ENCODE measurements at places on chromosomes 2 and 18.

DNA sequence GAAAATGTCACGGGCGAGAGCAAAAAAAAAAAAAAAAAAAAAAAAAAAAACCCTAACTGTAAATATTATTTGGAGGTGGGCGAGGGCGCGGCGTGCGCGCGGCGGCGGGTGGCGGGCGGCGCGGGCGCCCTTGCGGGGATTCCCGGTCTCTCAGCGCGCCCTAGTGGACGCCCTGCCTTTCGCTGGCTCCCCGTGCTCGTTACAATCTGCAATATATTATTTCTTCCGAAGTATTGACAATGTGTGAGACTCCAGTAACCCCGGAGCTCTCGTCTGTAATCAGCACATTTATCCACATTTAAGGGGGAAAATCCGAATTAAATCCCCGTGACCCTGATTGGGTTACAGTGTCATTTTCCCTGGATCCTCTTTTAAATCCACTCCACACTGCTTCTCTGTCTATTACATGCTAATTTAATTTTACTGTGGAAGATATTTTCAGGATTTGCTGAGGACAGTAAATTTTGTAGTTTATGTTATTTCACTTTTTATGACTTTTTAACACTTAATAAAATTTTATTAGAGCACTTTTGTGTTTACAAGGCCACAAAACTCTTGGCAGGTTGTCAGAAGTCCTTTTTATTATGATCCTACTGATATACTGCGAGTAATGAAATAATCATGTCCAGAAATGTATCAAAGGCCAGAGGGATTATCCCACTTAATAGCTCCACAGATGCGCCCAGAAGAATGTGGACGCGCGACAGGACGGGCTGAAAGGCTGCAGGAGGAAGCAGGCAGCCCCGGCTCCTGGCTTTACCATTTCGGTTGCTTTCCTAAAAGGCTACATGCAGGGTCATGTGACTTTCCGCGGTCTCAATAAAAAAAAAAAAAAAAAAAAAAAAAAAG, 369.1 kb downstream of the MTX2 start:
- peak; percentile 68 for DNase-seq

DNA sequence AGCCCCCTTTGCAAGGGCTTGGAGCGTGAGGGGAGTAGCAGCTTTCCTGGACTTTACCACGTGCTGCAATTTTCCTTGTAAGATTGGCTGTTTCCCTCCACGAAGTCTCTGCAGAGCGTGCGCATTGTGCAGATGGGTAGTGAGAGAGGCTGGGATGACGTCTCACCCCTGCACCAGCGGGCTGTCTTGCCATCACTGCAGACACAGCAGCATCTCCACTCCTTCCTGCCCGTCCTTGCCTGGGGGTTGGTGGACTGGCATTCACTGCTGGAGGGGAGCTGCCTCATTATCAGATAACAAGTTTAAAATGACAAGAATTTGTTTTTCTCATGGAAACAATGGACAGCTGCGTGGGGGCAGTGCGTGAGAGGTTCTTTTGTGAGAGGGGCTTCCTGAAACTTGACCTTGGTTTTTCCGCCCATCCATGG, 45.3 kb upstream of the HS6ST1 start:
- no peak for DNase-seq

DNA sequence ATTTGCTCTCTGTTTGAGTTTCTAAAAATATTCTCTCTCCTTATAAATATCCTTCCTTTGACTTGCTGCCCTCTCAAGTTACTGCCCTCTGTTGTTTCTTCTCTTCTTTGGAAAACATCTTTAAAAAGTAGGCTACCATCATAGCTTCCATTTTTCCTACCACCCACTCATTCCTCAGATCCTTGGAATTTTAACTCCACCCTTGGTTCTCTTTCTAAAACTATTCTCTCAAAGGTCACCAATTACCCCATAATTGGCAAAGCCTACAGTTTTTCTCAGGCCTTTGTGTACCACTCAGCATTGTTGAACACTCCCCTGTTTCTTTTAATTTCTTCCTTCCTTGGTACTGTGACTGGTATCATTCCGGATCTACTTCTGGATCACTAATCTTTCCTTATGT, 43.0 kb upstream of the ITGAV start:
- DNase-seq = no peak

- DNase-seq = no peak
These were observed 18.6 kb upstream of the AP1S3 start for GRCh38 chr2:223856021-223856420.

DNA sequence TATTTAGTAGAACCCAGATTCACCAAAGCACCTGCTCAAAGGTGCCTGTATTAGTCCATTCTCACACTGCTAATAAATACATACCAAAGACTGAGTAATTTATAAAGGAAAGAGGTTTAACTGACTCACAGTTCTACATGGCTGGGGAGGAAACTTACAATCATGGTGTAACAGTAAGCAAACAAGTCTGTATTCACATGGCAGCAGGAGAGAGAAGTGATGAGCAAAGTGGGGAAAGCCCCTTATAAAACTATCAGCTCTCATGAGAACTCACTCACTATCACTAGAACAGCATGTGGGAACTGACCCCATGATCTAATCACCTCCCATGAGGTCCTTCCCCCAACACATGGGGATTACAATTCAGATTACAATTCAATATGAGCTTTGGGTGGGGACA, 28.0 kb upstream of the DDX18 start:
- DNase-seq = no peak

- no peak for DNase-seq
These were observed 147.4 kb downstream of the ZEB2 start for GRCh38 chr2:144372410-144373080.

DNA sequence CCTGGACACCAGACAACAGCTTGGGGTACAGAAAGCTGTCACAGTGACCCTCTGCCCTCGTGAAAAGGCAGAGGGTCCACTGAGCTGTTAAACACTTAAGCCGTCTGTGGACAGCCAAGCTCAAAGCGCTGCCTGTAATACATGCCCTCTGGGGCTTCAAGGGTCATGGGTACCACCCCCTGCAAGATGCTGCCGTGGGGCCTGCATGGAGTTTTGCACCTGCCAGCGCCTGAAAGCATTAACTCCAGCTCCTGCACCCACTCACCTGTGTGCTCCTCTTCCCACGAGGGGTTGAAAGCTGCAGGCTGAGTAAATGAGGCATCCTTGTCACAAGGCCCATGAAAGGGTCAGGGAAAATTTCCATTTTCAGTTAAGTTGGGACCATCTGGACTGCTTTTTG, 70.6 kb upstream of the PHLPP1 start:
- DNase-seq = no peak

DNA sequence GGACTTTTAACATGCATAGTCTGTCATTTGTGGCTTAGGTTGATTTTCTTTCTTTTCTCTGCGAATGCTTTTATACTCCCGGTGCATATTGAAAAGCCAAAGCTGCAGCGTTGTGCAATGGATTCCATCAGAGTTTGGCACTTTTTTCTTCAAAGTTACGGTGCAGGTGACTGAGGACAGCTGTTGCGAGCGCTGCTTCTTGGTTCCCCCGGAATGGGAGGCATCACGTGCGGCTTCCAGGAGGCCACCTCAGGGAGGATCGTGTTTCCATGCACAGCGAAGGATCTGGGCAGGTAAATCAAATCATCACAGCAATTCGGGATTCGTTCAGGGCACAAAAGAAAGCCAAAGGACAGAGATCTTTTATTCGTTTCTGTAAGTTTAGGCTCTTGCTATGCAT, 109.6 kb upstream of the ALKAL2 start:
- no peak for DNase-seq

DNA sequence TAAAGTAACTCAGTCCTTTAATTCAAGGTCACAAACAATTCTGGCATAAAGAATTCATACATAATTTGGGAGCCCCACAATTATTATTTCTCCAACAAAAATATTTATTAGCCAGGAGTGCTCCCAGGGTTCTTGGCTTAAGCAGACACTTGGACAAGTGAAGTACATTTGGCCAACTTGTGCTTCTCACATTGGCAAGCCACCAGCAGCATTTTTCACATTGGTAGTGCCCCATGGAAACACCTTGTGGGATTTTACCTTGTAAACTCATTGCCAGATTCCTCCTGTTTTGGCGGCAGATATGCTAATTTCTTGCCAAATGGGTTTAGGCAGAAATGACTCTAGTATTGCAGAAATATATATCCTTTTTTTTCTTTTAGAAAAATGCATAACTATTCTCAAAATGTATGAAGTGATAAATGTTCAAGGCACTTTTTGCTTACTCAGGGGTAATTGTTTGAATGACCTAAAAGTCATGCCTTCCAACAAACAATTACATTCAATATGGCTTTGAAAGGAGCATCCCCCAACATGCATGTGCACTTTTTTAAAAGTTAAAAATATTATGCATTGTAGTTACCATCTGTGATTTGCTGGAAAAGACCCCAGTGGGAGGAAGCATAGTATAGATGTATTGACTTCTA, 113.5 kb downstream of the CSRNP3 start:
- DNase-seq = no peak

- no peak for DNase-seq
These were observed 29.7 kb upstream of the DSG3 start for GRCh38 chr18:31417850-31418249.

GRCh38 chr2:195482010-195482409, 175.0 kb upstream of the SLC39A10 start:
- DNase-seq = no peak

GRCh38 chr2:227411990-227412350, 24.2 kb upstream of the SCYGR1 start:
- no peak for DNase-seq

GRCh38 chr2:104430359-104430740, 423.6 kb upstream of the POU3F3 start:
- DNase-seq = no peak

DNA sequence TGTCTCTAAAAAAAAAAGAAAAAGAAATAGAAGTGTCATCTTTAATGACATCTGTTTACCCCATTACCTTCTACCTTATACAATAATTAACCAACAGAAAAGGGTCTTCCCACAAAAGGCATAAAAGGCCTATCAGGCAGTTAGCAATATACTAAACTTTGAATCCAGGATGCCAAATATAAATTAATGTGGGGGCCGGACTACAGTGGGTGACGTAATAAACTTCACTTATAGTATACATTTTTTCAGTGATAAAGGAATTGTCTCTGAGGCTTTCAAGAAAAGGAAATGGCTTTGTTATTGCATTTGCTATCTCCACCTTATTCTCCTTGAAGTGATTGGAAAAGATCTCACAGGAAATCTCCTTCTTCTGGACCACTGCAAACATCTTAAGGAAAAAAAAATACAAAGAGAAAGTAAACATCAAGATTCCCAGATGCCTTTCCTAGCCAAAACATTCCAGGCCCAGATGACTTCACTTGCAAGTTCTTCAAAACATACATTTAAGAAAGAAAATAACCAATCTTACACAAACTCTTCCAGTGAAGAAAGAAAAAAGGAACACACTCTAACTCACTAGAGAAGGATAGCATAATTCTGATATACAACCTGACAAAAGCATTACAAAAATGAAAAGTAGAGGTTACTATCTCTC, 126.2 kb upstream of the CAB39 start:
- no peak for DNase-seq

DNA sequence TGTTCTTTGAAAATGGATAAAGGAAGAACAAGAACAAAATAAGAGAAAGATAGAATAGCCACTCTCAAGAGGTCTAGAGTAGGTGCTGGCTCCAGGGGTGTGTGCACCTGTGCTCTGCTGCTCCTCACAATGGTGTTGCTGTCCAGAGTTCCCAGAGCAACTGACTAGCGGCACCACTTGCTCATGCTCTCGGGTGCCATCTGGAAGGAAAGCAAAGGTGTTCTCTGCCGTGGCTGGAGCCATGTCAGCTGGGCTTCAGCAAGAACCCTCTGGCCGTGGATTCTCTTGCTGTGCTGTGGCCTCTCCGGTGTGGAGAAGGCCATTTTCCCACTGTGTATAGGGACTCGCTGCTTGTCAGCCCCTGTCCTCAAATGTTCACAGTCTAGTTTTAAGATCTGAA, 114.6 kb upstream of the TEX51 start:
- no peak for DNase-seq

DNA sequence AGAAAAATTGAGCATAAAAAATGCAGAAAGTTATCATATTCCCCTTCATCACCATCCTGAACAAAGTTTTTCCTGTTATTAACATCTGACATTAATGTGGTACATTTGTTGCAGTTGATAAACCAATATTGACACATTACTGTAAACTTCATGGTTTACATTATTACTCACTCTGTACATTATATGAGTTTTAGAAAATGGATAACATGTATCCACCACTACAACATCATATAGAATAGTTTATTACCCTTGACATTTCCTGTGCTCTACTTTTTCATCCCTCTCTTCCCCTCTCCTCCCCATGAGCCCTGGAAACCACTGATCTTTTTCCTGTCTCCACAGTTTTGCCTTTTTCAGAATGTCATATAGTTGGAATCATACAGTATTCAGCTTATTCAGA, 618.6 kb upstream of the TMEFF2 start:
- no peak for DNase-seq

- DNase-seq = no peak
These were observed 198.5 kb upstream of the HDAC4 start for GRCh38 chr2:239599299-239599698.

- no peak for DNase-seq
These were observed 680 bp downstream of the ASNSD1 start for GRCh38 chr2:189661957-189662321.

GRCh38 chr2:223847410-223847809, 10.0 kb upstream of the AP1S3 start:
- DNase-seq = no peak

DNA sequence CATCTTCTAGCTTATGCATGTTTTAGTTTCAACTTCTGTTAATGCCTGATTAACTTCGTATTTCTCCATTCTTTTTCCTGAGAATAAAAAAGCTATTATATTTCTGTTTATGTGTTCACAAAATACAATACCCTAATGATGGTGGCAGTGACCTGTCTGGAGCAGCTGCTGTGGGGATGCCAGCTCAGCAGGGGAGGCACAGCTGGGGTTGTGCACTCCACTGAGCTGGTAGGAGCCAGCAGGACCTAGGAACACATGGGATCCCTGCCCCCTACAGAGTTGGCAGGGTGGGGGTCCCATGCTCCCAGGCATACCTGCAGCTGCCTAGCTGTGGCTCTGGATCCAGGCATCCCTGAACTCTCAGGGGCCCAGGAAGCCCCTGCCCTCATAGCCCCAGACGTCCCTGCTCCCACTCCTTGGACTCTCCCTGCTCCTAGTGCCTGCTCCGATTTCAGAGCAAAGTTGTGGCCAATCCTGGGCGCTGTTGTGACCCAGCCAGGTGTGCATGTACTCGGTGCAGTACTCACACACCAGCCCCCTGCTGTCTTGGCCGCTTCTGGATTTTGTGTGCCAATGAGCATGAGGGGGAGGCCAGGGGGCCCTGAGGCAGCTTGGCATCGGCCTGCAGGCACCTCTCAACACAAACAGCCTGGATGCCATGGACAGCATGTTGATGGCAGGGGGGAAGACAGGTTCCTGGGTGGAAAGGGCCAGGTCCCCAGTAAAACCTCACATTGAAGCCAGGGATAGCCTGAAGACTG, 546.0 kb downstream of the ZNF804A start:
- no peak for DNase-seq

GRCh38 chr18:22302144-22302543, 115.6 kb downstream of the CTAGE1 start:
- DNase-seq = no peak

- DNase-seq = peak; percentile 3
These were observed 794 bp upstream of the CHCHD5 start for GRCh38 chr2:112583497-112584133.
